ENCODE measurements at places on chromosomes 2 and 18.

GRCh38 chr2:238155761-238156694 lies 2.7 kb upstream of the ERFE start:
- no peak for DNase-seq

- no peak for DNase-seq
Observed at GRCh38 chr2:35356332-35356731, 999.2 kb upstream of the CRIM1 start.

DNA sequence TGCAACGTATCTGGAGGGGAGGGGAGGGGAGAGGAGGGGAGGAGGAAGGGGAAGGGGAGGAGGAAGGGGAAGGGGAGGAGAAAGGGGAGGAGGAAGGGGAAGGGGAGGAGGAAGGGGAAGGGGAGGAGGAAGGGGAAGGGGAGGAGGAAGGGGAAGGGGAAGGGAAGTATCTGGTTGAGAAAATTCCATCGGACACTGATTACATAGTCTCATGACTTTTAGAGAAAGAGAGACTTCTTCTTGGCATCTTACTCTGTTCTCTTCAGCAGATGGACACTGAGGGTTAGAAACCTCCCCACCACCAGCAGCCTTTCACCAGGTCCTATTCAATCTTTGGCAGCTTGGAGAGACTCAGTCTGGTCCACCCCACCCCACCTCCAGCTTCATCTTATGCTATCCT lies 296.3 kb downstream of the TNS1 start:
- no peak for DNase-seq

DNA sequence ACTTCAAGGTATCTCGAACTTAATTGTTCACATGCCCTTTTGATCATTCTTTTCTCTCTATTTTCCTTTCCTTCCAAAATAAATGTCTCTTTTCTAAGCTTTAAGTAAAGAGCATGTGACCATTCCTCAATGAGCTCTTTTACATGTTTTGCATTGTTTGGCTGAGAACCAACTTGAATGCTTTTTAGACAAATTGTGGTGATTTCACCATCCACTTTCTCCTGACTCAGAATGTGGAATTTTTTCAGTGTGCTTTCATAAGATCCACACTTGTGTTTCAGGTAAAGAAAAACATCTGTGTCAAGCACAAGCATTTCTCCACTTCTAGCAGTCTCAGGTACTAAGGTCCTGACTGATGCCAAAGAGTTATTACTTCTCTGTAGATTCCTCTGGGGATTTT lies 10.7 kb downstream of the RBM43 start:
- DNase-seq = peak; percentile 19

GRCh38 chr18:25726298-25726697 lies 364.1 kb downstream of the SS18 start:
- DNase-seq = peak; percentile 21

- no peak for DNase-seq
Observed at GRCh38 chr2:11873356-11874154, 127.1 kb downstream of the LPIN1 start.

- no peak for DNase-seq
Observed at GRCh38 chr2:232959139-232959538, 53.9 kb downstream of the NGEF start.

DNA sequence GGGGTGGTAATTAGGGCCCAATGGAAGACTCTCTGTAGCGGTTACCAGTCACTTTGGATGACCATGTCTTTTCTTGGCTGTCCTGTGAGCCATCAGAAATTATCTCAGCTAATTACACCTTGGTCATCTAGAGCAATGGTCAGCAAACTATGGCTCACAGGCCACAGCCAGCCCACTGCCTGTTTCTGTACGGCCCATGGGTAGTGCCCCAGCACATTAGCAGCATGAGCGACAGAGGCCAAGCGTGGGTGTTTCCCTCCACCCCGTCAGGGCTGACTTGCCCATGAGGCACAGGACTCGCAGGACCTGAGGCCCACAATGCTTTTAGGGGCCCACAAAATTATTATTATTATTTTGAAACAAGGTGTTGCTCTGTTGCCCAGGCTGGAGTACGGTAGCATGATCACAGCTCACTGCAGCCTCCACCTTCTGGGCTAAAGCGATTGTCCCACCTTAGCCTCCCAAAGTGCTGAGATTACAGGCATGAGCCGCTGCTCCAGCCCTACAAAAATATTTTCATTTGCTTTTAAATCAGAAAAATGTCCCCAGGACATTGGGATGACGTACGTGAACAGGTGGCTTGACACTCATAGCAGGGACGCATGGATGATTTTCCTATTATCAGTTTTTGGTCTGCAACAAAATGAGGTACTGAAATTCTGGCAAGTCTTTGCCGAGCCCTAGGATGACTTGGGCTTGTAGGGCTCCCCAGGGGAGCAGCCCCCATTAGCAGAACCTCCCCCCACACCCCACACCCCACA lies 29.3 kb upstream of the CEP68 start:
- no peak for DNase-seq

DNA sequence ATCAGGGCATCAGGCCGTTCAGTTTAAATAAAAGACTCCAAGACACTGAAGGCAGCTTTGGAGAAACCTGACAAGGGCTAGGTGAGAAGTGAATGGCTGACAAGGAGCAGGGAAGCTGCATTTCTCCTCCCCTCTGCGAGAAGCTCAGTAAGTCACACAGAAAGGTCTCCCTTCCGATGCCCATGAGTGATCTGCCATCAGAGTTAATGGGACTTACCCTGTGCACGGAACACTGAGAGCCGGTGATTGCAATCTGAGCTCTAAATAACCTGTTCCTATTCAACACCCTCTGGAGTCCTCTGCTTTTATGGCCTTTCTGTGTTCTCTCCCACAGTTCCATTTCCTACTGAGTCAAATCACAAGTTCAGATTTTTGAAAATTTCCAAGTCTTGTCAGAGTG lies 322.2 kb upstream of the MYT1L start:
- no peak for DNase-seq

DNA sequence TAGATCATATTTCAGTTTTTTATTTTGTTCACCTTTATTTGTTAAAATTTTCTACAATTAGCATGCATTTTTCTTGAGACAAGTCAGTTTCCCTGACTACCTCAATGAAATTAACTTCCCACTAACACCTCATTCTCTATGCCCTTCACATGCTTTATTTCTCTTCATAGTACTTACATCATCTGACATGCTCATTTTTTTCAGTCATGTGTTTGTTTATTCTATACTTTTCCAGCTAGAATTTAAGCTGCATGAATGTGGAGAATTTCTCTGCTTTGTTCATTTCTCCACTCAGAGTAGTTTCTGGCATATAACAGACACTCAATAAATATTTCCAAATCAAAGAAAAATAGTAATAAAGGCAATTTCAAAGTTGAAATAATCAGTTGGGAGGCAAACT lies 78.9 kb upstream of the SCN7A start:
- no peak for DNase-seq

- no peak for DNase-seq
Observed at GRCh38 chr2:101199251-101199791, 48.1 kb upstream of the TBC1D8 start.

- DNase-seq = no peak
Observed at GRCh38 chr2:113175042-113175628, 1.4 kb downstream of the PSD4 start.

DNA sequence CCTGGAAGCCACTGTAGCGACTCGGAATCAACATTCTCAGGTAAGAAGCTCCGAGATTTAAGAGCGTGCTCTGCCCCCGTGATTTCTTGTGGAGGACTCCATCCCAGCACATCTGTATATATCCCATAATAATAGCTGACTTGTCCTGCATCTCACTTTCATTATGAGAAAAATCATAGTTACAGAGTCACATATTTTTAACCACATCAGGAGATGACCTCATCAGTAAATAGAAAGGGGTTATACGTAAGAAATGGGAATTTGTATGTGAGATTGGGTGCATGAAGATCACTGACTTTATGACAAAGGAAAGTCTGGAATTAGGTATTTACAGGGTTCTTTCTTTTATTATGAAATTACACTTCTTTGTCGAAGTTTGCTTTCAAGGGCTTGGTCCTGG lies 16.4 kb upstream of the TMEM18 start:
- DNase-seq = no peak

- DNase-seq = no peak
Observed at GRCh38 chr18:74714791-74715190, 117.1 kb downstream of the ZNF407 start.

DNA sequence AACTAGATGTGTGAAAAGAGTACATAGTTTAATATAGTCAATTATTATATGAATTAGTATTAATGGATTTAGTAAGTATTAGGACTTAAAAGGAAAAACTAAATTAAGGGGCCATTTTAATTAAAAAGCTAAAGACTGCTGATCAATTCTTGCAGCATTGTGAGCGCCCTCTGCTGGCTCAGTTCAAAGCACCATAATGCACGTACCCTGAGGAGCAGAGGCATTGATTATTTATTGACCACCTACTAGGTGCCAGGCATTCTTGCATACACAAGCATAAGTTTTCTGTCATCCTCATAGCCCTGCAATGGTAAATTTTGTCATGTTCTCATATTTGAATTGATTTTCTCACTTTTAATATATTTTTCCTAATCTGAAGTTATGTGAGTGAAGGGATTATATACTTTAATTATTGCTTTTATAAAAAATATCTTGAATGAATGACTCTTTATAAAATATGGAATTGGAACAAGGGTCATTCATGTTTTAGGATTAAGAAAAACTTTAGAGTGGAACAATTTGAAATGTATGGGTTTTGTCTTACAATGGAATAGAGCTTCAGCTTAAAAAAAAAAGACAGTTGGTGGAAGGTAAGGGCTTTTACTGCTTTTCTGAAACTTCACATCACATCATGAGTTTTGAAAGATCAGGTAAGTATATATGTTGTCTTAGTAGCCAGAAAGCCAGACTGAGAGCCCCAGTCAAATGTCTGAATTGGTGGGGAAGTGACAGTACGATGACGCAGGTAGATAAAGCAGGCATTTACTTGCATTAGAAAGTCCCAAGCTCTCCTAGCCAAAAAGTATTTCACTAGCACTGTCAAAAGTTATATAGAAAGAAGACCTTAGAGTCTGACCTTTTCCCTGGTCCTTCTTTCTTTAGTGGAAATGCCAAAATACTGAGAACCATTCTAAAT lies 9.7 kb downstream of the ITGA4 start:
- DNase-seq = no peak

DNA sequence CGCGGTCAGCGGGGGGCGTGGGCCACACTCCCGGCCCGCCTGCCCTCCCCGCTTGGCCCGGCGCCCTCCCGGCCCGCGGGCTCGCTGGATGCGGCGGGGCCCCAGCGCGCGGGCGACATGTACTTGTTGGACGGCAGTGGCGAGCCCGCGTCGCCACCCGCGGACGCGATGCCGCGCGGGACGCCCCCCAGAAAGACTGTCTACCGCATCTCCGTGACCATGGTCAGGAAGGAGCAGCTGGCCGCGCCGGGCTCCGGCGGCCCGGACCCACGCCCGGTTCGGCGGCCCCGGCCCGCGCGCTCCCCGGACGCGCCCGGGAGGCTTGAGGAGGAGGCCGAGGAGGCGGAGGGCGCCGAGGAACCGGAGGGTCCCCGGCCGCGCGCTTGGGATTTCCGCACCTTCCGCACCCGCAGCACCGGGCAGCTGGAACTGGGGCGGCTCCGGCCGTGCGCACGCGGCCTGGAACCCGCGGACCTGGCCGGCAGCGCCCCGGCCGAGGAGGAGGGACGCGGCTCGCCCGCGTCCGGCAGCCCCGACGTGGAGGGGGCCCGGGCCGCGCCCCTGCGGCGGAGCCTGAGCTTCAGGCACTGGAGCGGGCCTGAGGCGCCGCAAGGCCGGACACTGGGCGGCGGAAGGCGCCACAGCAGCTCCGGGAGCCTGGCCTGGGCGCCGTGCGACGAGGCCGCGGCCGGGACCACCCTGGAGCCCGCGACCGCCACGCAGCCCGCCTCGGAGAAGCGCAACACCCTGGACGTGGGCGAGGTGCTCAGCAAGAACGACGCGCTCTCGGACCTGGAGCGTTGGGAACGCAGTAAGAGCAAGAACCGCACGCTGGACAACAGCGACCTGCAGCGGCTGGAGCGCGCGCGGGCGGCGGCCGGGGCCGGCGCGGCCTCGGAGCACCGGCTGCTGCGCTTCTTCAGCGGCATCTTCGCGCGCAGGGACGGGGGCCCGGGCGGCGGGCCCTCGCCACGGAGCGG lies 176.4 kb downstream of the AGAP1 start:
- peak; percentile 82 for DNase-seq

GRCh38 chr2:187078297-187078696 lies 229.3 kb upstream of the ZSWIM2 start:
- DNase-seq = no peak

- DNase-seq = no peak
Observed at GRCh38 chr2:239908308-239908707, 116.8 kb downstream of the NDUFA10 start.

- DNase-seq = no peak
Observed at GRCh38 chr18:24486684-24487083, 26.2 kb downstream of the HRH4 start.

- DNase-seq = no peak
Observed at GRCh38 chr2:105521176-105521575, 122.3 kb upstream of the FHL2 start.

GRCh38 chr2:200041639-200042038 lies 86.3 kb downstream of the MAIP1 start:
- no peak for DNase-seq

GRCh38 chr2:10490806-10491291 lies 42.7 kb upstream of the ODC1 start:
- no peak for DNase-seq

GRCh38 chr18:13051950-13052349 lies 60.8 kb downstream of the CEP192 start:
- DNase-seq = no peak
